ENCODE measurements at places on chromosomes 6 and 20.

- DNase-seq, result no peak
Observed at GRCh38 chr6:82410151-82410648, 46.6 kb downstream of the TPBG start.

GRCh38 chr6:158255275-158255988, 56.8 kb upstream of the TULP4 start:
- DNase-seq, result no peak

DNA sequence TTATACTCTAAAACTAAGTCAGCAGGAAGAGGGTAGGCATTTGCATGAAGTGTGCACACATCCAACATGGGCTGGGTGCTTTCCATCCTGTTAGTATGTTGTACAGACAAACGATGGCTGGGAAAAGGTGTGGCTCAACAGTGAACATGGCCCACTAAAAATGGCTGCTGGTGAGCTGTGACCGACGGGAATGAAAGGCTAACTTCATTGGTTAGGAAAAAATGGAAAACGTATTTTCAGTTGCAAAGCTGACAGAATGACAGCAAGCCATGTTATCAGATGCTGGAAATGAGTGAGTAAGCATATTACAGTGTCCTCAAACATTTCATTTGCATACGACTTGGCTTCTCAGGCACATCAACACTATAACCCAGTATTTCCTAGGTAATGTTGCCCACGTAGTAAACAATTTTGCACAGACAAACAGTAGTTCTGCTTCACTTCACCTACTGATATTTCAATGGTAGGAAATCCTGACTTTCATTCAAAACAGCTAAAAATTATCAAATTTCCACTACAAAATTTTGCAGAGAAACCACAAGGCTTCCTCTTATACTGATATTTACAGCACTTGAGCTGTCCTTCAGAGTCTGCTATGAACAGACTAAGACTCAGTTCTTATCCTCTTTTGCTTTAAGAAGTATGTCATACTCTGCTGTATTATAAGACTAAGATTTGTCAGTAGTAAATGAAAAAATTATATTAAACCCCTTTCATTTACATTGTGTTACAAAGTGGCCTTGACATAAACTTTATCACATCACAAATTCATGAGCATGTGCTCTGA, 98.9 kb downstream of the IRF4 start:
- no peak for DNase-seq

DNA sequence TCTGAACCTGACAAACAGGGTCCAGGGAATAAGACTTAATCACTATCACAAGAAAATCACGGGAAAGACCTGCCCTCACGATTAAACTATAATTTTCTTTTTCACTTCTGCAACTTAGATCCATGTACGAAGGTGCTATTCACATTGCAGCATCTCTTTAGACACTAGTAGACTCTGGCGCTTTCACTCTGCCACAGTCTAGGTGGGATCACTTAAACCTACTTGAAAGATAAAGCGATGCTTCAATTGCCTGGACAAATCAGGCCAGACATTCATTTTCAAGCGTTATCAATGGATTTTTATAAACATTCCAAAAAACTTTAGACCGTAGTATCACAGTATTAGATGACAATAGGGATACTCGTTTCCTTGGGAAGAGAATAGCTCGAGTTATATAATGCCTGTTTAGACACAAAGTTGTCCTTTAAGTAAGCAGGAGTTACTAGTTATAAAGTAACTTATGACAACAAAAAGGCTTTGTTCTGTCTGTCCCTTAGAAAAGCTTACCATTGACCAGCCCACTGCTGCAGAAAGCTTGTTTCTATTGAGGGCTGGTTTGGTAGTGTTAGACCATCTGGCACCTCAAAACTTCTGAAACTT, 367.3 kb downstream of the UTRN start:
- DNase-seq, result no peak

DNA sequence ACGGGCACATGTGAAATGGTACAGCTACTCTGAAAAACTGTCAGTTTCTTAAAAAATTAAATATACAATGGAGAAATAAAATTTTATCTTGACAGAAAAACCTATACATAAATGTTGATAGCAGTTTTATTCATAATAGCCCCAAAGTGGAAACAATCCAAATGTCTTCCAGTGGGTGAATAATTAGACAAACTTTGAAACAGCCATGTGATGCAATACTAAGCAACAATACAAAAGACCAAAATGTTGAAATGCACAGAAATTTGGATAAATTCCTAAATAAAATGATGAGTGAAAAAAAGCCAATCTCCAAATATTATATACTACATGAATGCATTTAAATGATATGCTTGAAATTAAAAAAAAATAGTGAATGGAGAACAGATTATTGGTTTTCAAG, 523.1 kb downstream of the HTR1B start:
- no peak for DNase-seq

DNA sequence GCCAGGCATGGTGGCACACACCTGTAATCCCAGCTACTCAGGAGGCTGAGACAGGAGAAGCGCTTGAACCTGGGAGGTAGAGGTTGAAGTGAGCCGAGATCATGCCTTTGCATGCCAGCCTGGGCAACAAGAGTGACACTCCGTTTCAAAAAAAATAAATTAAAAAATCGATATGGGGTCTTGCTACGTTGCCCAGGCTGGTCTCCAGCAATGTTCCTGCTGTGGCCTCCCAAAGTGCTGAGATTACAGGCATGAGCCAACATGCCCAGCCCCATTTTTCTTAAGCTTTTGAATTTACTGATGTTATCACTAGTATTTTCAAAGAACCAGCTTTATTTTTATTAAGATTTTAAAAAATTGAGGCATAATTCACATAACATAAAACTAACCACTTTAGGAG, 23.6 kb downstream of the POLR1C start:
- DNase-seq, result no peak
